G401 (cell line): ENCODE measurements at places on chromosomes 12 and 14. TPM values are rescaled to one million over a fixed set of nuclear protein-coding genes. Genes with fewer than 3 reads are reported as not detected.

- no peak for DNase-seq
Observed at GRCh38 chr12:41663598-41664265, 475.6 kb downstream of the PDZRN4 start.

DNA sequence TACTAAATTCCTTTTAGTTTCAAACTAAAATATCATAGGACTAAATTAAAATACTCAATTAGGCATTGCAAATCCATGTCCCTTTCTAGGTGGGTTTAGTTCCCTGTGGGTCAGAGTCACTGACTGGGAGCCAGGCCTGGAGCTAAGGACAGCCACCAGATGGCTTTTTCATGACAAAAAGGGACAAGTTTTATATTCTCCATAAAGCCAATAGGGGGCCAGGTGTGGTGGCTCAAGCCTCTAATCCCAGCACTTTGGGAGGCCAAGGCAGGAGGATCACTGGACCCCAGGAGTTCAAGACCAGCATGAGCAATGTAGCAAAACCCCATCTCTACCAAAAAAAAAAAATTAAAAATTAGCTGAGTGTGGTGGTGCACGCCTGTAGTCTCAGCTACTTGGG is 35.4 kb upstream of the EIF5 start:
- DNase-seq = no peak

GRCh38 chr14:88904864-88905263 is 80.4 kb downstream of the TTC8 start:
- DNase-seq = no peak

Gene P2RX2
- 0.17 and 0.43 TPM in 2 replicates for total RNA-seq

- no peak for DNase-seq
Observed at GRCh38 chr12:58961166-58961565, 40.9 kb upstream of the LRIG3 start.
